Esophagus squamous epithelium (tissue), 5 donors: ENCODE measurements at places on chromosomes 2 and 18.

DNA sequence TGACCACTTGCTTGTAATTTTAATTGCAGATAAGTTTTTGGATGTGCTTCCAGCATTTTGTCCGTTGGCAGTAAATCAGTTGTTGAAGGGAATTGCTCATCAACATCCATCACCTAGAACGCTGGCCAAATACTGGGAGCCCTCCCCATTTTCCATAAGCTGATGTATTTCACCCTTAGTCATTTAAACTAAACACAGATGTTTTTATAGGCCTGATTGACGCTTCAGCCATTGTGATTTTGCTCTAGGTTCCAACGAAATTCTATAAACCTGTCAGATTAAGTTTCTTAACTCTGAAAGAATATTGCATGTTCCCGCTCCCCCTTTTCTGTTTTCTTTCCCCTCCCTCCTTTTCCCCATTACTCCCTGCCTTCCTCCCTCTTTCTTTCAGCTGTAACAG, 1.0 kb upstream of the RPRM start:
- DNase-seq: no peak

- no peak for DNase-seq
These were observed 76.0 kb downstream of the NCK2 start for GRCh38 chr2:105820691-105821090.

DNA sequence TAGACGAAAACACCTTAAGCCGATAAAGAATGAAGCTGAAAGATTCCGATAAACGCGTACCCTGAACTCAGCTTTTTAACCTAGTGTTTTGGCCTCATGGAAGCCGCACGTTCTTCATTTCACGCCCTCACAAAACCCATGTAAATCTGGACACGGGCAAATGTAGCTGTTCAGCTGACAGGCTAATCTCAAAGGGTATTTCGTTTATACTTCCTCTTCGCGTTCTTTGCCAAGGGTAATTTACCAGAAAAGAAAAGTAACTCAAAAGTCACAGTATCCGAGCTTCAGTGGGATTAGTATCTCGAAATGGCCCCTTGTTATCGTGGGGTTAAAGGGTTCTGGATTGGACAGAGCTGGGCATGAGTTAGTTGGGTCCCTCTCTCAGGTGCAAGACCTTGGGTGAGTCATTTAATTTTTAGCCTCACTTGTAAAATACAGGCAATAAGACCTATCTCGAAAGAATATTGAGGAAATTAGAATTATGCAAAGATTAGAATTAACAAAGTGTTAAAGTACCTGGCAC, 22.0 kb upstream of the STPG4 start:
- no peak for DNase-seq

GRCh38 chr2:96209011-96209728, 543 bp upstream of the STARD7 start:
- no peak for DNase-seq

DNA sequence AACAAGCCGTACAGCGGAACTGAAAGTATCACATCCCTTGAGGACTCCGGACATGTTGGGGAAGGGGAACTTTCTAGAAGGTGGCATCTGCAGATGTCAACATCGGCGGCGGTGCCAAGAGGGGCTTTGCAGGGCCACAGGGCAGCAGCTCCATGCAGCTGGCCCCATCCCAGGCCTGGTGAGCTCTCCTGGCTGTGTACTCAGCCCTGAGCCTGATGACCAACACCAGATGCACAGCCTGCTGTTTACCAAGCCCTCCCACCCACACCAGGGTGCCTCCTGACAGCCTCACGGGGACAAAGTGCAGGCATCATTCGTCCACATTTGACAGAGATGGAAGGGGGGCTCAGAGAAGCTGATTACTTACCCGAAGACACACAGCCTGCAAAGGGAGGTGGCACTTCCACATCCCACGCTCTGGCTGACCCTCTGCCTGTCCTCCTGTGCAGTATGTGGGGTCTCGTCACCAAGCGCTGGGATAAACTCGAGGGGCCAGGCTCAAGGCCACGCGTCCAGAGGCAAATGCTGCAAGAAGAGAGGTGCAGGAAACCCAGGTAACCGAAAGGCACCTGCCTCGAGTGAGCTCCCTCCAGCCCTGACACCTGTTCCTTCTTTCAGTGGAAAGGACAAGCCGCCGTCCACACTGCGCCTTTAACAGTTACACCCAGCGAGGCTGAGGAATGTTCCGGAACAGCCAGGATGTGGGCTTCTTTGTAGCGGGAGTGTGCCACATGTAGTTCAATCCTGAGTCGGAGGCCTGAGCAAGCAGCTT, 69.0 kb upstream of the ASAP2 start:
- DNase-seq: no peak

DNA sequence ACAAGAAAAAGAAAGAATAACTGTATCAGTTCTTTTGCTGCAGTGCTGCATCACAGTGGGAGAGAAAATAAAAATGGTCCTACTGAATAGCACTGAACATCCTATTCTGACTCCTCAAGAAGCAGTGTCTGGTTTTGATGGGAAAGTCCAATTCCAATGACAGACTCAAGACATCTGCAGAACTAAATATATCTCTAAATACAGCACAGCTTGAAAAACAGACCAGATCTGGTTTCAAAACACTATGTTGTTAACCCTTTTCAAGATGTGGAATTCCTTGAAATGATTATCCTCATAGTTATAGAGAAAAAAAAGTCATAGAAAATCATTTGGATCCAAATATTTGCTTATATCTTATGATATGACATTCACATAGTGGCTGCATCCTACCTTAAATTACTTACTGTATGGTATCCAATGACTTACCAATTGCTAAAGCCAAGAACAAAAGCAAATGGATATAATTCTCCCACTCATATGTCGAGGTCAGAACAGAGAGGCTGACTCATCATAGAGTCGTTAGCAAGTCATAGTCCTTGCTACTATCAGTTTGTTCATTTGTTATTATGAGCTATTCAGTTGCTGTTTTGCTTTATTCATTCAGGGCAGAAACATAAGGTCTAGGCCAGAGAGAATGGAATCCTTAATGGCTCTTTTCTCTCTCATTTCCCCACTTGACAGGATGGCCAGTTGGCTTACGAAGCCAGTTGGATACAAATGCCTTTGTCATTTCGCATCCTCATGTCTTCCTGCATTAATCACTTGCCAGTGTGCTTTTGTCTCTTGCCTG, 62.5 kb upstream of the ACVR2A start:
- DNase-seq: no peak
